ENCODE measurements at places on chromosomes 11 and 22. TPM values are rescaled to one million over a fixed set of nuclear protein-coding genes. Genes with fewer than 3 reads are reported as not detected.

GRCh38 chr22:20663941-20664593, 109.8 kb upstream of the SERPIND1 start:
- DNase-seq = no peak

GRCh38 chr11:86377972-86378371, 3.3 kb downstream of the CCDC81 start:
- DNase-seq = no peak

DNA sequence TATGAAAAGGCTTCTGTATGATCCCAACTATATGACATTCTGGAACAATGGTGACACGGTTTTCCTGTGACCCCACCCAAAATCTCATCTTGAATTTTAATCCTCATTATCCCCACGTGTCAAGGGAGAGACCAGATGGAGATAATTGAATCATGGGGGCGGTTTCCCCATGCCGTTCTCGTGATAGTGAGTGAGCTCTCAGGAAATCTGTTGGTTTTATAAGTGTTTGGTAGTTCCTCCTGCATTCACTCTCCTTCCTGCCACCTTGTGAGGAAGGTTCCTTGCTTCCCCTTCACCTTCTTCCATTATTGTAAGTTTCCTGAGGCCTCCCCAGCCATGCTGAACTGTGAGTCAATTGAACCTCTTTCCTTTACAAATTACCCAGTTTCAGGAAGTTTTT, 53.1 kb upstream of the TSPAN18 start:
- no peak for DNase-seq

RFPL3 gene
- total RNA-seq = not detected

TMPRSS5 gene
- 0.89 TPM for total RNA-seq

Measured in activated naive CD4-positive, alpha-beta T cell treated with anti-CD3 and anti-CD28 coated beads, Interleukin-2, amount 50 U/mL, for 72 hours (primary cell).